ENCODE measurements at places on chromosomes 11 and 22. TPM values are rescaled to one million over a fixed set of nuclear protein-coding genes. Genes with fewer than 3 reads are reported as not detected.
A peak's percentile ranks its signal among the peaks of the same experiment; 100 is the strongest.

DNA sequence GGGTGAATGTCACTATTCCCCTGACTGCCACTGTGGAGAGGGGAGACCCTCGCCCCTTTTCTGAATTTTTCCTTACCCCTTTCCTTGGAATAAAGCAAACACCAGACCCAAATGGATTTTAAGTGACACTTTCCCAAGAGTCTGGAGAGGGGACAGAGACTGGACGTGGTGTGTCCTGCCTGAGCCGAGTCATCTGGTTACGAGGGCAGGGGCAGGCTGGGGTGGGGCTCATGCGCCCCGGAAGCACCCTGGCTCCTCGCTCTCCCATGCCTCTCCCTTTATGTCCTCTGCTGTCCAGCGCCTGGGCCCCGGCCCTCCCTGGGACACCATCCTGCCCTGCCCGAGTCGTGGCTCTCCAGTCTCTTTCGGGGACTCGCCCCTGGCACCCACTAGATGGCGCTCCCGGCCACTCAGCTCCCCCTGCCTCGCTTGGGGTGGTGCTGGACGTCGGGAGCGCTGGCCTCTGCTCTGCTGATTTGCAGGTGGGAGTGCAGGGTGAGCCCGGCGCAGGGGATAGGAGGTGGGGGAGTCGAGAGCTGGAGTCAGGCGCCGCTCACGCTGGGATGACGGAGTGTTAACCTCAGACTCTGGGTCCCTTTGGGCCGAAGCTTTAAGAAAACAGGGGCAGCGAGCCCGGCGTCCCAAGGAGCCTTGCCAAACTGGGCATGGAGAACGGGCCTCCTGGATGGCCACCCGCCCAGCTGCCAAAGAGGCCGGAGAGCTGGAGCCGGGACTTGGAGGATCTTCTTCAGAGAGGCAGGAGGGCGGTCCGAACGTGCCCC is 89.8 kb downstream of the RPS6KA4 start:
- DNase-seq = peak; percentile 92

GRCh38 chr11:34682825-34683224 is 61.9 kb downstream of the EHF start:
- no peak for DNase-seq

GRCh38 chr22:32920734-32921133 is 119.2 kb downstream of the TIMP3 start:
- DNase-seq = no peak

DNA sequence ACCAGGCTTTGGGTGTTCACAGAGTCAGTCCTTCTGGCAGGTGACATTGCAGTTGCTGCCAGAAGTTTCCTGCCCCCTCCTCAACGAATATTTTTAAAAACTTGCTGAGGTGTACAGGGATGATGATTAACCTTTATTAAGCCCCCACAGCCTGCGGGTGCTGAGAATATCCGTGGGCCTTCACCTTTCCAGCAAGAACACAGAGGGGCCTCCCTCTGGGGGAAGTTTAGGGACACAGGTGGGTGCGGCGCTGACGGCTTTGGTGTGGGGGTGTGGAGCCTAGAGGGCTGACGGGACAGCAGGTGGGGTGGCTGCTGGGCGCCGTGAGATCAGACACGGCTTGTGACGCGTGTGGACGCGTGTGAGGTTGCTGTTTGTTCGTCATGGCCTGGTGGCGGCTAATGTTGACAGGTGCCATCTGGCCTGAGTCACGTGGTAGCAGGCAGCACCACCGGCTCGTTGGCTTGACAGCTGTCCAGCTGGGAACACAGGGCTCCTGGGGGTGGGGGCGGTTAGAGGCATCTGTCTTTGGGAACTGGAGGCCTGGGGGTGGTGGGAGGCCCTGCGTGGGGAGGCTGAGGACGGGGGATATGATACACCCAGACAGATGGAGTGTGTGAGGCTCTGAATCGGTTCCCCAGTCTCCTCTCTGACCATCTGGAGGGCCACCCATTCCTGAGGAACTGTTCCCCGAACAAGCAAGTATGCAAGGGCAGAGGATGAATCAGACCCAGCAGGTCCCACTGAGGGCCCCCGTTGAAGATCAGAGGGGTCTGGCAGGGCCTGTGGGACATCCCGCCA is 12.5 kb upstream of the LRRC10B start:
- peak; percentile 77 for DNase-seq

DNA sequence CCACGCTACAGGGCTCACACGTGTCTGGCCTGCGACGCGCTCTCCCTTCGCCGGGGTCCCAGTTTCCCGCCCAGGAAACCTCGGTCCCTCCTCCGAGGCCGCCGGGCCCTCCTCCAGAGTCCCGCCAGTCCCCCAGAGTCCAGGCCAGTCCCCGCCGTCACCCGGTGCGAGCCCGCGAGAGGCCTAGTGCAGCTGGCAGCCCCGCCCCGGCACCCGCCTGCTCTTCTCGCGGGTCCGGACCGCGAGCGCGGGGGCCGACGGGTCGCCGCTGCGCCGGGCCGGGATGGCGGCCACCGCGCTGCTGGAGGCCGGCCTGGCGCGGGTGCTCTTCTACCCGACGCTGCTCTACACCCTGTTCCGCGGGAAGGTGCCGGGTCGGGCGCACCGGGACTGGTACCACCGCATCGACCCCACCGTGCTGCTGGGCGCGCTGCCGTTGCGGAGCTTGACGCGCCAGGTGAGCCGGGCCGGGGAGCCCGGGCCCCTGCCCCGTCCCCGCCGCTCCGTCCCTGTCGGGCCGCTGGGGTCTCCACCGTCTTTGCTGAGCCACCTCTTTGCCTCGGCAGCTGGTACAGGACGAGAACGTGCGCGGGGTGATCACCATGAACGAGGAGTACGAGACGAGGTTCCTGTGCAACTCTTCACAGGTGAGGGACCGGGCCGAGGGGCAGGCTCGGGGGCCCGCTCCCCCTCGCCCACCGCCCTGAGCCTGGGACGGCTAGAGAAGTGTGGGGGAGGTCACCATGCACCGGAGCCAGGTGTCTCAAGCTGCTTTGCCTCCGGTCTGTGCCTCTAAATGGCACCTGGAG is at the start of gene PTPMT1:
Gene PTPMT1, plus strand, starts transcription at position 260 of the 809 bp plus-strand sequence. Its CDS starts 24 bp downstream, at position 284.
- peak; percentile 82 for DNase-seq

- no peak for DNase-seq
Observed at GRCh38 chr22:22235558-22235957, 9.0 kb upstream of the VPREB1 start.

GRCh38 chr11:20081336-20081735 is 78.9 kb downstream of the DBX1 start:
- no peak for DNase-seq

ART1 gene
- total RNA-seq = 1.7 TPM

ENTHD1 gene
- total RNA-seq = not detected
